ENCODE measurements at places on chromosomes 16 and 17.

- DNase-seq, result no peak
Measured at GRCh38 chr17:61202564-61202963, 197.1 kb upstream of the TBX2 start.

- DNase-seq, result no peak
Measured at GRCh38 chr16:55830658-55831294, 2.1 kb downstream of the CES1 start.

- no peak for DNase-seq
Measured at GRCh38 chr17:47884905-47885730, 10.9 kb upstream of the SP2 start.

DNA sequence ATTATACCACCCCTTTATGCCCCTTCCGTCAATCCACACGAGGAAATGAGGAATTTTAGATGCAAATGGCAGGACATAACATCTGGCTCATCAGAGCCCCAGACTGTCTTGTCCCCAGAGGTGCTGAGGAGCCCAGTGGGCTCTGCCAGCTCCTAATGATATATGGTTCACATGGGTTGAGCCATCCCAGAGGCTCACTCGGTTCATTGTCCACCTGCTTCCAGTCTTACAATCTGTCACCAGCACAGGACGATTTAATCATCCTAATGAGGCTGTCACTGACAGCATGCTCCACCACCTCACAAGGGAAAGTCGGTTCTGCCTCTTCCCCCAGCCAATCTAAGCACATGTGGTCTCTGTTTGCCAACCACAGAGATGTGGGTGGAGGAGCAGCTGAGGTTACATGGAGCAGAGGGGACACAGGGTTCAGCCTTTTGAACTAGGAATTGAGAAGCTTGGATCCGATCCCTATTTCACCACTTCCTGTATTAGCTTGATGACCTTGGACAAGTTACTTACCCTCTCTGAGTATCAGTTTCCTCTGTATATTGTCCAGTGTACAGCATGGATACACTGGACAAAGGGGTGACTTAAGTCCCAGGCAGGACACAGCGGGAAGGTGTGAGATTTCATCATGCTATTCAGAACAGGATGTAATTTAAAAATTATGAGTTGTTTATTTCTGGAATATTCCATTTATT is 27.0 kb upstream of the DHX8 start:
- DNase-seq, result peak; percentile 11

DNA sequence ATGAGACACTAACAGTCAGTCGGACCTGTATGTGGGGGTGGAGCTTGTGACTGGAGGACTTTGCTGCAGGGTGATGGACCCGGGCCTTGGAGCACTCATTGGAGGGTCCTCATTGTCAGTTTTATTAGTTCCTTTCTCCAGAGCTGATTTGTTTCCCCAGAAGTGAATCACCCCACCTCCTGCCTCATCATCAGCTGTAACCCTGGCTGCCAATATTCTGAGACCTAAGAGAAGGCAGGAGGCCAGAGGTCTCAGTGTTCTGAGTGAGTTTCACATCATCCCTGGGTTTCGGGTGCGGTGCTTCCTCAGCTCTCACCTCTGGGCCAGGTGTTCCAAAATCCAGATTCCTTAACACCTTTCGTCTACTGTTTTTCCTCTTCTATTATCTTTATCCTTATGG is 49.9 kb upstream of the KIFC3 start:
- no peak for DNase-seq

DNA sequence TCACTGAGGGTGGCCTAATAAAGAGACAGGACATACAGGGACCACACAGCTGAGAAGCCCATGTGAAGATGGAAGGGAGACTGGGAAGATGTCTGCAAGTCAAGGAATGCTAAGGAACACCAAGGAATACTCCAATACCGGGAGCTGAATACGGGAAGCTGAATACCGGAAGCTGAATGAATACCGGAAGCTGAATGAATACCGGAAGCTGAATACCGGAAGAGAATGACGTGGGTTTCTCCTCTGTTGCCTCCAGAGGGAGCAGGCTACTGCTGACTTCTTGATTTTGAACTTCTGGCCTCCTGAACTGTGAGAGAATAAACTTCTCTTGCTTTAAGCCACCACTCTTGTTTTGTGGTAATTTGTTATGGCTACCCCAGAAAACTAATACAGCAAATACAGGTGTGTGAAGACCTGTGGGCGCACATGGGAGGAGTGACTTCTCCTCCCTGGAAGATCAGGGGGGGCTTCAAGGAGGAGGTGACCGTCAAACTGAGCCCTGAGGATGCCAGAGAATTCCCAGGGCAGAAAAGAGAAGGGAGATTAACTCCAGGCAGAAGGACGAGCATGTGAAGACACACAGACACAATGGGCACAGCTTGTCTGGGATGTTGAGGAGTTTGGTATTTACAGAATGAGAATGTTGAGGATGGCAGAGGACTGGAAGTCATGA is 259.9 kb downstream of the IRF8 start:
- no peak for DNase-seq

DNA sequence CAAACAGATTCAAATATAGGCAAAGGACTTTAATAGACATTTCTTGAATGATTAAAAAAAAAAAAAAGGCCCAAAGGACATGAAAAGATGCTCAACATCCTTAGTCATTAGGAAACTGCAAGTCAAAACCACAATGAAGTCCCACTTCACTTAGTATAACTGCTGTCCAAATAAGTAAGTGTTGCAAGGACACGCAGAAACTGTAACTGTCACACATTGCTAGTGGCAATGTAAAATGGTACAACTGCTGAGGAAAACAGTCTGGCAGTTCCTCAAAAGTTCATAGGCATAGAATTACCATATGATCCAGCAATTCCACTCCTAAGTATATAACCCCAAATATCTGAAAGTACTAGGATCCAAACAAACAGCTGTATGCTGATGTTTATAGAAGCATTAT is 112.7 kb downstream of the BRIP1 start:
- no peak for DNase-seq

DNA sequence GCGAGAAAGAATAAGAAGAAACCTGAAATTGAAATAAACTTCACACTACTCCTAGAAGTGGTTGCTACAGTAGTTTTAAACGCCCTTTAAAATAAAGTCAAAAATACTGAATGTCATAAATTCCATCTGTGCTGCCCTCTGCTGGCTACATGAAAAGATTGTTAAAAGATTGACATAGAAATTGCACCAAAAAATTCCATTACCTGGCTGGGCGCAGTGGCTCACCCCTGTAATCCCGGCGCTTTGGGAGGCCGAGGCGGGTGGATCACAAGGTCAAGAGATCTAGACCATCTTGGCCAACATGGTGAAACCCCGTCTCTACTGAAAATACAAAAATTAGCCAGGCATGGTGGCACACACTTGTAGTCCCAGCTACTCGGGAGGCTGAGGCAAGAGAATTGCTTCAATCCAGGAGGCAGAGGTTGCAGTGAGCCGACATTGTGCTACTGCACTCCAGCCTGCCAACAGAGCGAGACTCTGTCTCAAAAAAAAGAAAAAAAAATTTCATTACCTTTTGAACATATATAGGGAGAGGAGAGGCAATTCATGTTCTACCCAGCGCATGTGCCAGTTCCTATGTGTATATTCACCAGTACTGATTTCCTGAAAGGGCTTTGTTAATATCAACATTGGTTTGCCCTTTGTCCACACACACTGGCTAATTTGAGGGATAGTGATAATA is 36.5 kb downstream of the CYTH1 start:
- DNase-seq, result no peak

- DNase-seq, result no peak
Measured at GRCh38 chr16:86346034-86346433, 164.3 kb upstream of the FOXF1 start.

DNA sequence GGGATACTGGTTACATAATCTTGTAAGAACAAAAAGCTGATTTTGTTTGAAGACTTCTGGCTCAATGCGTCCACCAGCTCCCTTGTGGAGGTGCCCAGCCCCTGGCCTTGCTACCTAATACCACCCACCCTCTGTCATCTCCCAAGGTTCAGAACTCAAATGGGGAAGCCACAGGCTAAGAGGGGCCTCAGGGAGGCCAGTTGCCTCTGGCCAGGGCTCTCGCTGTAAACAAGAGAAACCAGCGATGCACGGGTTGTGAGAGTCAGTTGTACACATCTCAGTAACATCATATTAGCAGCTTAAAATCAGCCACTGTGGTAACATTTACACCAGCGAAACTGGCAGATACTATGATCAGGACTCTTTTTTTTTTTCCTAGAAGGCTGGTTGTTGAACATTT is 6.0 kb downstream of the TEKT5 start:
- DNase-seq, result no peak

GRCh38 chr16:23016368-23016767 is 132.9 kb downstream of the USP31 start:
- DNase-seq, result no peak

GRCh38 chr16:81588326-81589081 is 143.9 kb downstream of the CMIP start:
- no peak for DNase-seq

GRCh38 chr17:59754552-59754951 is 47.1 kb downstream of the VMP1 start:
- no peak for DNase-seq

GRCh38 chr17:17354560-17355349 is 51.6 kb downstream of the NT5M start:
- no peak for DNase-seq

DNA sequence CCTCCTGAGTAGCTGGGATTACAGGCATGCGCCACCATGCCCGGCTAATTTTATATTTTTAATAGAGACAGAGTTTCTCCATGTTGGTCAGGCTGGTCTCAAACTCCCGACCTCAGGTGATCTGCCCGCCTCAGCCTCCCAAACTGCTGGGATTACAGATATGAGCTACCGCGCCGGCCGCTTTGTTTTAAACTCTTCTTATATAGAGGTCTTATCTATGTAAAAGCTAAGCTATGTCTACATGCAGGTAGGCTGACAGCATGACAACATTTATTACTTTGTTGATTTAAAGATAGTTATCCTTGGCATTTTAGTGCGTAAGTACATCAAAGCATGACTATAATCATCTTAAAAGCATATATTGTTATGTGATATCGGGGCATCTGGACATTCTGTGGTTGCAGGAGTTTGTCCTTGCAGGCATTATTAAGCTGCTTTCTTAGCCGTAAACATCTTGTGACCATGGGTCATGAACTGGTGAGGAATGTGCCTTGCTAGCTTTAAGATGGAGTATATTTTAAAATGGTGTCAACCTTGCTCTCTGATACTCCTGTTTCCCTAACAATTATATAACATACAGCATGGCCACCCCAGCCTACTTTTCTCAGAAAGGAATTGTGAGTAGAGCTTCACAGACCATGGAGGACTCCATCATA is 45.8 kb upstream of the TAOK1 start:
- DNase-seq, result no peak

DNA sequence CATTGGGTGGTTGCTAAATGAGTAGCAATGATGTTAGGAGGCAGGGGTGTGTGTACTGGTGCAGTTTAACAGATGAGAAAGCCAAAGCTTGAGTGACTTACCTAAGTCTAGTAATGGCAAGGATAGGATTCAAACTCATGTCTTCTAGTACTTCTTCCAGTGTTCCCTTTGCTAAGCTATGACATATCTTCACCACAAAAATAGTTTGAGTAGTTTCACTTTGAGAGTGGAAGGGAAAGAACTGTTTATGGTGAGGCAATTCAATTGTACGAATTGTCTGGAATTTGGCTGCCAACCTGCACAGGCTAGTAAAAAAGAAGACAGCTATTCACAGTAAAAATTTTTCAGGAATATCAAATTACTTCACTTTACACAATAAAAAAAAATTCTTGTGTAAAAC is 138.0 kb downstream of the NLK start:
- DNase-seq, result no peak

GRCh38 chr17:20771104-20771503 is 191.6 kb downstream of the CDRT15L2 start:
- no peak for DNase-seq

GRCh38 chr16:78980825-78981224 is 619.7 kb downstream of the MAF start:
- DNase-seq, result no peak

GRCh38 chr17:40086150-40087044 is 14.0 kb downstream of the NR1D1 start:
- no peak for DNase-seq

DNA sequence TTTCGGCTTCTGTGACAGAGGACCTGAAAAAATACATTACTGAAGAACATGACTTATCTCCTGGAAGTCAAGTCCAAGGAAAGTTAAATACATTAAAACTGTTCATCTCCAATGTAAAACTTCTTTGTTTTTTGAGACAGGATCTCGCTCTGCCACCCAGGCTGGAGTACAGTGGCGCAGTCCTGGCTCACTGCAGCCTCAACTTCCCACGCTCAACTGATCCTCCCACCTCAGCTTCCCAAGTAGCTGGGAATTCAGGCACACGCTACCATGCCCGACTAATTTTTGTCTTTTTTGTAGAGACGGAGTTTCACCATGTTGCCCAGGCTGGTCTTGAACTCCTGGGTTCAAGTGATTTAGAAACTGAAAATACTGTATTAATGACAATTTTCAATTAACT is 9.7 kb upstream of the TERB1 start:
- no peak for DNase-seq

GRCh38 chr17:15382914-15383313 is 41.5 kb upstream of the TEKT3 start:
- DNase-seq, result no peak

DNA sequence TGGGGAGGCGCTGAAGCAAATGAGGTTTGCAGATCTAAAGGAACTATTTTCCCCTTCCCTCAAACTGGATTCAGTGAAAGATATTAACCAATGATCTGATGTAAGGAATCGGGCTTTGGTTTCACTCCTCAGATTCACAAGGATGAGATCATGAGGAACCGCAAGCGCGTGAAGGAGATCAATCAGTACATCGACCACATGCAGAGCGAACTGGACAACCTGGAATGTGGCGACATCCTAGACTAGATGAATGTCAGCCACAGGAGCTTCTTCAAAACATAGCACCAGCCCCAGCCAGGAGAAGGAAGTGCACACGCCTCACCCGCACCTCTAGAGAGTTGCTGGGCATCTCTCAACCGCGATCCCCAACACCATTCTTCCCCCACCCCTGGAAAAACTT is 22.5 kb downstream of the ATPAF2 start:
- DNase-seq, result no peak

DNA sequence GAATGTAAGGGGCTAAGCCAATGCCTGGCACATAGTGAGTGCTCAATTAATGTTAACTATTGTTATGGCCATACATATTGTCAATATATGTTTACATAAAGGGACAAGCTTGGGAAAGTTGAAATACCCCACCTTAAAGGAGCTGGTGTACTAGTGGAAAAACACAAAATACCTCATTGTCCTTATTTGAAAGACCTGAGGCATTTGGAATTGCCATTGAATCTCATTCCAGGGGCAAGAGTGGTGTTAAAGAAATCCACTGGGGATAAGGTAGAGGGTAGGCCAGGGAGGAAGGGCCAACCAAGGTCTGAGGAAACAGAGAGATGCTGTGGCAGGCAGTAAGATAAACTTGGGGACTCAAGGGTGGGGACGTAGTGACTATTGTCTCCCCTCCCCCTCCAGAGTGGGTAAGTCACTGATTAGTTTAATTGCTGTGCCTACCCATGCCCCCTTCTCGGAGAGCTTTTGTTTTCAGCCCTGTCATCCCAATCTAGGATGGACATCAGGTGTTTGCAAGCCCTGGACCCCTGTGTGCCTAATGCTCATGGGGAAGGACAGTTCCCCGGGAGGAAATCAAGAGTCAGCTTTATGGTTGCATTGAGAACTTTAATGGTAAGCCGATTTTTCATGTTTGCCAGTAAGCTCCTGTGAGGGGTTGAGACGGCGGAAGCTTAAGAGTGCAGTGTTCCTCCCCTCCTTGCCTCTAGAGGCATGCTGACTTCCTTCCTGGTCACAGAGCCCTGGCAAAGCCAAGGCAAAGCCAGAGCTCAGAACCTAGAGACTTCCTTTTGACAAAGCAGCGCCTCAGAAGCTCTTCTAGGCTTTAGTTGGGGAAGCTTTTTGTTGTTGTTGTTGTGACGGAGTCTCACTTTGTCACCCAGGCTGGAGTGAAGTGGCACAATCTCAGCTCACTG is 2.5 kb upstream of the HEATR9 start:
- no peak for DNase-seq

Data from NCI-H774 (cell line).